ENCODE measurements at places on chromosomes 2 and 18.

- DNase-seq, result no peak
Observed at GRCh38 chr18:1604751-1605150, 700.1 kb downstream of the ADCYAP1 start.

GRCh38 chr2:176531608-176532007 is 262.4 kb downstream of the MTX2 start:
- DNase-seq, result no peak

DNA sequence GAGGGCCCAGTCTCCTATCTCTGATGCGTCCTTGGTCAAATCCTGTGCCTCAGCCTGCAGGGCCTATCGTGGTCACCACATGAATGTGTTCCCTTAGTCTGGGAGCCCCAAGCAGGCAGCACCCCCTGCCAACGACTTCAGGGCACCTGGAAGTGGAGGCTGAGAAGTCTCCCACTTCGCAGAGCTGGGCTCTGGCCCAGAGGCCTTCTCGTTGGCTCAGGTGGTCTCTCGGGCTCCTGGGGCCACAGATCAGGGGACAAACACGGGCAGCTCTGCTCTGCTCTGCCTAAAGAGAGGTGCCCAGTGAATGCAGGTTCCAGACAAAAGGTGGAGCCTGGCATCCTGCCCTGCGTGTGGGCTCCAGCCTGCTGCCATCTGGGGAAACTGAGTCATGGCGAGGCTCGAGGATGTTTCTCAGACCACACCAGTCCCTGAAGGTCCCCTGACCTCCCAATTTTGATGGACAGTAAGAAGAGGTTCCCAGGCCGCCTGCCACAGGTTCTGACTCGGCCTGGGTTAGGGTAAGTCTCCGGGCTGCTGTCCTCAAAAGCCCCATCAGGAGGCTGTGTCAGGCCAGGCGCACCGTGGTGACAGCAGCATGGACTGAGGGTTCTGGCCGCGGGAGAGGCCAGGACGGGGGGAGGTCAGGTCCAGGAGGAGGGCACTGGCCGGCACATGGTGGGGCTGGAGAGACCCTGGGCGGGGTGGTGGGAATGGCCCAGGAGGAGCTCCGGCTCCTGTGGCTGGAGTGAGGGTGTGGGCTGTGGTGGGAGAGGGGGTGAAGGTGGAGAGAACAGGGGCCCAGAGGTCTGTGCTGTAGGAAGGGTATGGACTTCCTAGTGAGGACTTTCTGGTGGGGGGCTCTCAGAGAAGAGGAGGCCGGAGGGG is 1.4 kb upstream of the TEKT4 start:
- no peak for DNase-seq

DNA sequence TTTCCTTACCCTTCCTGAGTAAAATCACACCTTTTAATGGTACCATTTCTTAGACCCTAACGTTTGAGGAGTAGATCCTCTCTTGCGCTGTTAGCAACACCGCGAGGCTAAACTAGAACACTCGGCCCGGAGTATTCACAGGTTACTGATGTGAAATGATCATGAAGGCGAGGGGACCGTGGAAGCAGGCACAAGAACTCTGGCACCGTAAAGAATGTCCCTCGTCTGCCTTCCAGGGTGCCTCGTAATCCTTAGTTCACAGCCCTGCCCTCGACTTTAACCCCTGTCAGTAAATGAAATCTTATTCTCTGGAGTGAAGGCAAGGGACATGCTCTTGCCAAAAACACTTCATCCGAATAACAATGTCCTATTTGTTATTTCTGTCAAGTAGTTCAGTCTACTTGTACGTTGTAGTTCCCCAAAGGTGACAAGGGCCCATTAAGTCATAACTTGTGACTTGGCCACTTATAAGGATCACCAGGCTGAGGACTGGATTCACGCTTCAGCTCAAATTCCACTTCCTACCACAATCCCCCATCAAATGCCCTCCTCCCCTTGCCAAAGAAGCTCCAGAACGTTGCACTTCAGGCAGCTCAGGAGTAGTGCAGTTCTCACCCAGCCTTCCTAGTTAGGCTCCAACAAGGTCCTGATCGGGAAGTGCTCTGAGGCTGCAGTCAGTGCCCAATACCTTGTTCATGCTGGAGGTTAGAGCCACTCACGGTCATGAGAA is 43.3 kb upstream of the ITM2C start:
- DNase-seq, result no peak

GRCh38 chr2:168635065-168635577 is 167.3 kb upstream of the NOSTRIN start:
- no peak for DNase-seq

GRCh38 chr18:72246076-72246475 is 298.1 kb downstream of the CBLN2 start:
- no peak for DNase-seq

DNA sequence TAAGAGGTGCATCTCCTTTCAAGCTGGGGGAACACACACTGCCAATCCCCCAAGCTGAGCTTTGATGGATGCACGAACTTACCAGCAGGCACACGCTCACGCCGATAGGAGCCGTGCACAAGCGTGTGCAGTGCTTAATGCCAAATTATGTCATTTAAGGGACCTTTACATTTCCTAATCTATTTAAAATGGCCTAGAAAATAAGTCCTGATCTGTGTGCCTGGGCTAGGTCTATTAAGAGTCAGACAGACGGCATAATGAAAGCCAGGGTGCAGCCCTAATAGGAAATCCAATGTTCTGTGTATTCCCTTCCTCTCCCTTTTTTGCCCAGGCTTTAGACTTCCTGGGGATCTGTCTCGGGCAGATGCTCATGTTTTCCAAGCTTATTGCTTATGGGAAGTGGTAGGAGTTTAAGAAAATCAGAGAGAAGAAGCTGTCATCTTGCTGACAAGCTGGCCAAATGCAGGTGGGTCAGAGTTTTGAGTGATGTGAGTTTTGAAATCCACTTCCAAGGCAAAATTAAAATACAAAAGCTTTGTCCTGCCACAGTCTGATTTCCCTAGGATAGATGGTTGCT is 142.6 kb downstream of the MYT1L start:
- no peak for DNase-seq

- DNase-seq, result no peak
Observed at GRCh38 chr2:196399096-196399495, 227.7 kb upstream of the STK17B start.

DNA sequence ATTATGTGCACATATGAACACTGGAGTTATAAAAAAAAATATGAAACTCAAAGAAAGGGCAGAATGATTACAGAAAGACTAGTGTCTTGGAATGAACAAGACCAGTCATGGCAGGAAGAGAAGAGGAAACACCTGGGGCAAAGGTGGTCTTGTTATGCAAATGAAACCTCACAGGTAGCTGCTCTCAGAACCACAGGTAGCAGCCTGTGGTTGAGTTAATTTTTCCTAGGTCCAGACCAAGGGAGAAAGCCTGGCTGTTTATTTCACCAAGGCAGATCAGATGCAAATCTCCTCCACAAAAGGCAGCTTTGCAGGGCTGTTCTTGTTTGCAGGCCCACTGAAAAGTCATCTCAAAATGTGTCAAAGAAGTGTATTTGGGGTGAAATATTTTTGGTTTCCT is 785.8 kb downstream of the RNF144A start:
- DNase-seq, result no peak

- no peak for DNase-seq
Observed at GRCh38 chr2:10000541-10000940, 42.8 kb upstream of the KLF11 start.

GRCh38 chr2:121078899-121079298 is 206.1 kb downstream of the TFCP2L1 start:
- no peak for DNase-seq

- no peak for DNase-seq
Observed at GRCh38 chr2:64243081-64244036, 99.1 kb upstream of the PELI1 start.

Data from HuH-7 (cell line).